Right renal pelvis (tissue), 4 donors: ENCODE measurements at places on chromosomes 1 and 21. TPM values are rescaled to one million over a fixed set of nuclear protein-coding genes. Genes with fewer than 3 reads are reported as not detected.

DNA sequence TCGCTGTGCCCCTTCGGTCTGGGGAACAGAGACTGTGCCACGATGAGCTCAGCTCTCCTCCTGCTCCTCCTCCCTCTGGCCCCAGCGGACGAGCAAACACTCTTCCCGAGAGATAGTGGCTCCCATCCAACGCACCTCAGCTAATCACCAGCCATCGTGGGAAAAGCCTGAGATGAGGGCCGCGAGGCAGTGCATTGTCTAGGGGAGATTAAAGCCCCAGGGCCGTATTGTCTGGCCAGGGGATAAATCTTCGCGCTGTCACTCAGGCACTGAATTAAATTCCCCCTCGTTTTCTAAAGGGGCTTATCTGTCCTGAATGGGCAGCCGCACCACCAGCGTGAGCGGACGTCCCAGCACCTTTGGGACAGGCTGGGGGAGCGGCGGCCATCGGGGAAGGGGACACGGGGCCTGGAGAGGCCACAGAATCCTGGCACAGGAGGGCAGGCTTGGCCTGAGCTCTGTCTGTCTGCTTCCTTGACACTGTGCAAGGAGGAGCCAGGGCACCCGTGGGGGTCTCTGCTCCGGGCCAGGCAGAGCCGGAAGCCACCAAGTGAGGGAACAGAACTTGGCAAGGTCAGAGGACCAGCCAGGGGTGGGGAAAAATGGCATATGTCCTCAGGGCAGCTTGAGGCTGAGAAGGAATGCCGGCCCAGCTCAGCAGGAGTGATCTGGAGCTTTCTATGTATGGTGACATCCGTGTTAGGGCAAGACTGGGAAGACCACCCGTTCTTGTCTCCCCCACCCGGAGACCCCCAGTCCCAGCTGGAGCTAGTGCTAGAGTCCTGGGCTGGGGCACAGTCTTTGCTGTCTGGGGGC, 32.3 kb downstream of the PRDM16 start:
- no peak for DNase-seq

- no peak for DNase-seq
Observed at GRCh38 chr1:57489358-57490036, 65.6 kb upstream of the DAB1 start.

GRCh38 chr1:77218477-77219165, 609 bp downstream of the PIGK start:
- no peak for DNase-seq

- no peak for DNase-seq
Observed at GRCh38 chr1:11862890-11863289, 4.1 kb upstream of the NPPB start.

The RBM11 gene
- 4.4 TPM for polyA plus RNA-seq

The CD84 gene
- 1.6 TPM for polyA plus RNA-seq

The ALX3 gene
- polyA plus RNA-seq: not detected
